ENCODE measurements at places on chromosomes 3 and 15. TPM values are rescaled to one million over a fixed set of nuclear protein-coding genes. Genes with fewer than 3 reads are reported as not detected.

- H3K27ac ChIP-seq, result no peak overlapping the region
- H3K27me3 ChIP-seq, result peaks cover 40% of the 10 kb centered on the region
- no peak for DNase-seq
Measured at GRCh38 chr3:170421758-170422157, 3.1 kb downstream of the CLDN11 start.

DNA sequence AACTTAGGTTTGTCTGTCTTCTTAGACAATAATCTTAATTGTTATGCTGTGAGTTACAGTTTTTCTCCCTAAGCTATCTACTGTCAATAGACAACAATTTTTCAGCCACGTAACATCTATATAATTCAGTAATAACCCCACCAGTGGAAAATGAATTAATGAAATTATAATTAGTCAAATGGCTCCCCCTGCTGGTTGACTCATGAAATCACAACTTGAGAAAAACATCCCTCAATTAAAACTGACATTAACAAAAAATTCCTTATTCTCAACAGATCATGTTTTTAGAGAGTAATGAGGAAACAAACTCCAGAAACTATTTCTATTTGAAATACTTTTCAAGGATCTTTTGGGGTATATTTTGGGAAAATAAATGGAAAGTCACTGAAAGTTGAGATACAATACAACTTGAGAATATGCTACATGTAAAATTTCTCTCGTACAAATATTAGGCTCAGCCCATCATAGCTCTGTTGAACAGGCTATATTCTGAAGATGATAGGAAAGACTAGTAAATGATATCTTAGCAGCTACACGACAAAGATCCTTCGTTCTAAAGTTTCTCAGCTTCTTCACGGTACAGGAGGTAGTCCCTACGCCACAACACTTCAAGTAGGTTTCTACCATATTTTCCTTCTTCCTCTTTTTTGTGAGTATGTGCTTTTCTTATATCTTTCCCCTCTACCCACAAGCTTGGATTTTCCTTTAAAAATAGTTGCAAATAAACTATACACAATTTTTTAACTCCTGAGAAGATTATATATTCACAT lies 20.7 kb downstream of the PPP1R2 start:
- peak overlapping the region; percentile 2 for H3K27ac ChIP-seq
- no peak overlapping the region for H3K4me3 ChIP-seq
- H3K27me3 ChIP-seq, result no peaks in the 10 kb centered on the region
- no peak for DNase-seq
- H3K4me1 ChIP-seq, result peaks cover 30% of the 10 kb centered on the region
- H3K36me3 ChIP-seq, result peaks cover 45% of the 10 kb centered on the region

DNA sequence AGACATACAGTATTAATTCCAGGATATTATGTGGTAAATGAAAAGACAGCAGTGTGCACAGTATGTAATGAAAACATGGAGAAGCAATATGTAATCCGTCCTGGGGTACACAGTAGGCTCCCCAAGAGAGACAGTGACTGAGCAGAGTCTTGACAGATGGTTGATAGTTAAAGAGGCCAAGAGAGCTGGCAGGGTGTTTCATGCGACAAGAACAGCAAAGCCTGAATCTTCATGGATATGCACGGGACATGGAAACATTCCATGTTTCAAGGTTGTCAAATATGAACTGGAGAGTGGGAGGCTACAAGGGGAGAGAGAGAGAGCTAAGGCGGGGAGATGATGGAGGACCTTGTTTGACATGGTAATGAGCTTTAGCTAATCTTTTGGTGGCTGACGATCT lies 338.4 kb downstream of the IL5RA start:
- H3K27ac ChIP-seq, result no peak overlapping the region
- H3K36me3 ChIP-seq, result no peaks in the 10 kb centered on the region
- no peak overlapping the region for H3K4me3 ChIP-seq
- no peaks in the 10 kb centered on the region for H3K4me1 ChIP-seq

GRCh38 chr15:36358523-36358922 lies 220.9 kb upstream of the CDIN1 start:
- DNase-seq, result no peak
- no peak overlapping the region for H3K4me3 ChIP-seq
- H3K4me1 ChIP-seq, result no peaks in the 10 kb centered on the region
- H3K27me3 ChIP-seq, result no peaks in the 10 kb centered on the region
- no peaks in the 10 kb centered on the region for H3K36me3 ChIP-seq

DNA sequence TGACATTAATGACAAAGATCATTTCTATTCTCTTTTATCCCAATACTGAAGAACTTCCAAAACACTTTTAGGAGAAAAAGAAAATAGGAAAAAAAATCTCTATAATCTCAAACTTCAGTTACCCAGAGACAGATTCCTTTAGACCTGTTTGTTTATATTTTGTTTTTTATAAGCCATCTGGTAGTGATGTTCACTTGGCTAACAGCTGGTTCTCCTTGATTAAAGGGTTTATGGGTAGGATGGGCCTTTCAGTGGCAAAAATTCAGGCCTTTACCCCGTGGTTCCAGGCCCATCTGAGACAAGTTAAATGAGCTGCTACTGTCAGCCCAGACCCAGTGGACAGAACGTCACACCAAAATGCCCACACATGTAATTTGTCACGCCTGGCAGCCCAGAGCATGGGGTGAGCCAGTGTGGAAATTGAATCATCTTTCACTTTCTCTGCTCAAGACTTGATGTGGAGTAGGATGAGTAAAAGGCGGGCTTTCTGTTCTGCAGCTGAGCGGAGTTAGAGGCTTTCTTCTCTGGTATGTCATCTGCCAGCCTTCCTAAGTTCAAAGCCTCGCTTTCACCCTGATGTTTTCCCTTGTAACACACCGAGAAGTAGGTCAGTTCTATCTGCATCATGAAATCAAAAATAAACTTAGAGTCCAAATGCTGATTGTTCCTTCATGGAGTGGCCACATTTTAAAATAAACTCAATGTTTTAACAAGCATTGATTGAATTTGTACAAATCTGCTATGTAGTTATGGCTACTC lies 62.5 kb upstream of the SKOR1 start:
- H3K27ac ChIP-seq, result peak overlapping the region; percentile 6
- DNase-seq, result peak; percentile 15
- H3K4me1 ChIP-seq, result peaks cover 56% of the 10 kb centered on the region
- no peaks in the 10 kb centered on the region for H3K36me3 ChIP-seq

DNA sequence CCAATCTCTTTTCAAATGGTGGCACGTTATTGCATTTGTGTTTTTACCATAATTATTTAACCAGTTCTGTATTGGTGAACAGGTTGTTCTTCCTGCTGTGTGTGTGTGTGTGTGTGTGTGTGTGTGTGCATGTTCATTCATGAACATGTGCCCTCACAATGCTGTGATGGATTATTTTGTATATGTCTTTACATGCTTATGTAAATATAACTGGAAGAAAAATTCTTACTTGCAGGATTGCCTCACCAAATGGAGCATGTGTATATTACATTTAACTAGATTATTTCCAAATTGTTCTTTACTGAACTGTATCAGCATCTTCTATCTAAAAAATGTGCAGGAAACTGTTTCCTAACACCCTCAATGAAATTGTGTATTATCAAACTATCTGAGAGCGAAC lies 175.2 kb upstream of the ZPLD1 start:
- H3K36me3 ChIP-seq, result no peaks in the 10 kb centered on the region
- no peak for DNase-seq
- H3K27me3 ChIP-seq, result no peaks in the 10 kb centered on the region
- no peaks in the 10 kb centered on the region for H3K4me1 ChIP-seq
- no peak overlapping the region for H3K27ac ChIP-seq
- no peak overlapping the region for H3K4me3 ChIP-seq

Gene SNTN
- total RNA-seq, result not detected

Gene RAD18
- 16.5 TPM for total RNA-seq

DNA sequence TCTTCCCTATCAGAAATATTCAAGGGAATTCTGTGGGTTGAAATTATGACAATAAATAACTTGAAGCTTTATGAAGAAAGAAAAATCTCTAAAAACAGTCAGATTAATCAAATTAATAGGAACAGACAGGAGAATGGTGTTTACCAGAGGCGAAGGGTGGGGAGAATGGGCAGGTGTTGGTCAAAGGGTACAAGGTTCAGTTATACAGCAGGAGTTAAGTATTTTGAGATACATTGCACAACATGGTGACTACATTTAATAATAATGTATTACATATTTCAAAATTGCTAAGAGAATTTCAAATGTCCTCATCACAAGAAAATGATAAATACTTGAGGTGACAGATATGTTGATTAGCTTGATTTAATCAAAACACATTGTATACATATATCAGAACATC lies 18.6 kb downstream of the SPCS1 start:
- H3K27ac ChIP-seq, result no peak overlapping the region
- H3K4me3 ChIP-seq, result no peak overlapping the region
- no peaks in the 10 kb centered on the region for H3K36me3 ChIP-seq
- H3K4me1 ChIP-seq, result peaks cover 12% of the 10 kb centered on the region
- DNase-seq, result no peak
- no peaks in the 10 kb centered on the region for H3K27me3 ChIP-seq

- no peak for DNase-seq
- no peaks in the 10 kb centered on the region for H3K36me3 ChIP-seq
- no peak overlapping the region for H3K27ac ChIP-seq
- no peaks in the 10 kb centered on the region for H3K27me3 ChIP-seq
- no peak overlapping the region for H3K4me3 ChIP-seq
- peaks cover 4% of the 10 kb centered on the region for H3K4me1 ChIP-seq
Measured at GRCh38 chr15:69583626-69584025, 131.0 kb downstream of the RPLP1 start.

Gene GOLGA6L4
- 4.0 TPM for total RNA-seq

GRCh38 chr15:55993804-55994560 lies 570 bp upstream of the NEDD4 start:
- no peaks in the 10 kb centered on the region for H3K36me3 ChIP-seq
- H3K27me3 ChIP-seq, result no peaks in the 10 kb centered on the region
- DNase-seq, result no peak
- H3K4me1 ChIP-seq, result peaks cover 6% of the 10 kb centered on the region

DNA sequence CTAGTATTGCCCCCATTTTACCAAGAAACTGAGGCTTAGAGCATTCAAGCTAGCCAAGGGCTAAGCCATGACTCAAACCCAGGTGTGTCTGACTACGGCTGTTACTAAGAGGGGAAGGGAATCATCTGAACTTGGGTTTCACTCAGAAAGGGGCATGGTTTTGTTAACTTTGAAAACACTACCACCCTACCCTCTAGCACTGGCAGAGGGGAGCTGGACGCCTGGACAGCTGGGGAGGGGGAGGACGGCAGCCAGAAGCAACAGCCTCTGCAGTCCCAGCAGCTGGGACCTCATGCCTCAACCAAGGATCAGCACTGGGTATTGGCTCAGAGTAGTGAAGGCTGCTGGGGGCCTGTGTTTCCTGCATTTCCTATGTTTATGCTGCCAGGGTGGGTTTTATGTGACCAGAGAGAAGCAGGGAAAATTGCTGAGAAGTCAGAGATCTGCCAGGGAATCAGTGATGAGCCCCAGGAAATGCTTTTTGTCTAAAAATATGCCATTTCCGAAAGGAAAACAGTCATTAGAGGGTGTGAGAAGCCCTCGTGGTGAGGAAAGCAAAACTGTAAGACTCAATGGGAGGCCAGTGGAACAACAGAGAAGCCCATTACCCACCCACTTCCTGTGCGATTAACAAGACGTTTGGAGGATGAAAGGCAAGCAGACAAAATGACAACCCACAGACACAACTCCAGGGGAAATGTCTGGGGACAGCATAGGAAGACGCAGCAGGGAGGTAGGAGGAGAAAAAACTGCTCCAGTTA lies 41.2 kb downstream of the LIPC start:
- no peak overlapping the region for H3K4me3 ChIP-seq
- peak; percentile 63 for DNase-seq

GRCh38 chr15:88321271-88321670 lies 64.7 kb upstream of the NTRK3 start:
- H3K27me3 ChIP-seq, result peaks cover 29% of the 10 kb centered on the region
- no peaks in the 10 kb centered on the region for H3K4me1 ChIP-seq
- no peaks in the 10 kb centered on the region for H3K36me3 ChIP-seq
- DNase-seq, result no peak

Gene STAB1
- total RNA-seq, result 1.7 TPM

GRCh38 chr15:56877255-56877970 lies 41.0 kb upstream of the TCF12 start:
- no peaks in the 10 kb centered on the region for H3K4me1 ChIP-seq
- no peak overlapping the region for H3K4me3 ChIP-seq
- H3K36me3 ChIP-seq, result no peaks in the 10 kb centered on the region
- no peak for DNase-seq
- H3K27me3 ChIP-seq, result no peaks in the 10 kb centered on the region

Gene ARGFX
- total RNA-seq, result not detected

DNA sequence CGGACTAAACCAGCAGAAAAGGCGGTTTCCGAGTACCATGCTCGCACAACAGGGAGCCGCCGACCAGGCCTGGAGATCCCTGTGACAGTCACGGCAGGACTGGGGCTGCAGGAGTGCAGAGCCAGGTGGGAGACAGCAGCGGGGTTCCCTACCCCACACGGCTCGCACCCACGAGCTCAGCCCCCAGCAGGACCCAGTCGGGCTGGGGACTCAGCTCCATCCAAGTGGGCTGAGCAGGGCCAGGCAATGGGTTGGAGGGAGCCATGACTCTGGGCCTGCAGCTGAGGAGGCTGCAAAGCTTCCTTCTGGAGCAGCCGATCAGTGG lies 15.8 kb downstream of the XXYLT1 start:
- no peaks in the 10 kb centered on the region for H3K27me3 ChIP-seq
- no peak overlapping the region for H3K4me3 ChIP-seq
- H3K4me1 ChIP-seq, result peaks cover 26% of the 10 kb centered on the region
- no peak for DNase-seq
- no peaks in the 10 kb centered on the region for H3K36me3 ChIP-seq

DNA sequence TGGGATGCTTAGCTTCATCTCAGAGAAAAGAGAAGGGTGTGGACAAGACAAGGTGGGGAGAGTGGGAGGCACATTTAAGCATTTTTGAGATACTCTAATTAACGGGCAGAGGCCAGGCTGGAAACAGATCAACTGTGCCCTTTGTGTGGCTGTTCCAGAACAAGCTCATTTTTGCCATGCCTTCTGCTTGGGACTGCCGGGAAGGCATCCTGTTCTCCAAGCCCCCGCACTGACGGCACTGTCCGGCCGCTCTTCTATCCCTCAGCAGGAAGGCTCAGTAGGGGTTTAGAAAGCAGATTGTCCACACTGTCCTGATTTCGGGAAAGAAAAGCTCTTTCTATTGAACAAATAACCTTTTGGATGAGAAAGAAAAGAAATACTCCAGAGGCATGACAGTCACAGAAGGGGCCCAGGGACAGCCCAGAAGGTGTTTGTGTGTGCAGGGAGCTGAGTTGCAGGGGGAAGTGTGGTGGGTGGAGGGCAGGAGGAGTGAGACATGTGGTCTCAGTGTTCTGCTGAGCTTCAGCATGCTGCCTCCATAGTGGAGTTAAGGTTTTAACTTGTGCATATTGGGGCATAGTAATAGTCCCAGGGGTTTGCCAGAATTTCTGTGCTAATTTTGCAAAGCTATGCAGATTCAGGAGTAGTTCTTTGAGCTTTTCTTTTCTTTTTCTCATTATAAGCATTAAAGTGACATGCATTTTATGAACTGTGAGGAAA lies 27.3 kb downstream of the SV2B start:
- H3K36me3 ChIP-seq, result no peaks in the 10 kb centered on the region
- no peaks in the 10 kb centered on the region for H3K4me1 ChIP-seq
- no peak for DNase-seq
- peaks cover 42% of the 10 kb centered on the region for H3K27me3 ChIP-seq
